ENCODE measurements at places on chromosomes 6 and 20.

- DNase-seq, result no peak
Measured at GRCh38 chr6:3457710-3458602, 1.1 kb upstream of the SLC22A23 start.

GRCh38 chr6:149079456-149079855 is 238.1 kb upstream of the TAB2 start:
- no peak for DNase-seq

DNA sequence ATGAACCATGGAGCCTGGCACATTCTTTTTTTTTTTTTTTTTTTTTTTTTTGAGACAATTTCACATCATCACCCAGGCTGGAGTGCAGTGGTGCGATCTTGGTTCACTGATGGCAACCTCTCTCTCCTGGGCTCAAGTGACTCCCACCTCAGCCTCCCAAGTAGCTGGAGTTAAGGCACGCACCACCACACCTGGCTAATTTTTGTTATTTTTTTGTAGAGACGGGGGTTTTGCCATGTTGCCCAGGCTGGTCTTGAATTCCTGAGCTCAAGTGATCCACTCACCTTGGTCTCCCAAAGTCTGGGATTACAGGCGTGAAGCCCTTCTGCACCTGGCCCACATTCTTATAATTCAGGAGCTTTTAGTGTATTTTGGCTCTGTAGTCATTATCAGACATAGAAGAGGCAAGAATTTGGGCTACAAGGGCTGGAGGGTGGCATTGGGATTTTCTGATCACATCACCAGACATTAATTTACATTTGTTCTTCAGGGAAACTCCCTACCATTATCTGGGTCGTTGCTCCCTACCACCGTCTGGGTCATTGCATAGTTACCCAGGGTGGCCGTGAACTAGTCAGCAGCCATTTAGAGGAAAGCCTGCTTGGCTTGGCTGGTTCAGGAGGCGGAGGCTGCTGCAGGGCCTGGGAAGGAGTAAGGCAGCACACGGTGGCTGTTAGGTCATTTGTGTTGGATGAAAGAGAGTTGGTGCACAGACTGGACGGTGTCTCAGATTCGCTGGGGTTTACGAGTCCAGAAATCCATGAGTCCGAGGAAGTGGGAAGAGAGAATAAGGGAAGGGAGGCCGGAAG is 17.6 kb downstream of the ARID1B start:
- DNase-seq, result no peak

- peak; percentile 52 for DNase-seq
Measured at GRCh38 chr6:21489826-21490225, 103.7 kb upstream of the SOX4 start.

- DNase-seq, result no peak
Measured at GRCh38 chr20:55782912-55783253, 222.4 kb downstream of the CBLN4 start.

DNA sequence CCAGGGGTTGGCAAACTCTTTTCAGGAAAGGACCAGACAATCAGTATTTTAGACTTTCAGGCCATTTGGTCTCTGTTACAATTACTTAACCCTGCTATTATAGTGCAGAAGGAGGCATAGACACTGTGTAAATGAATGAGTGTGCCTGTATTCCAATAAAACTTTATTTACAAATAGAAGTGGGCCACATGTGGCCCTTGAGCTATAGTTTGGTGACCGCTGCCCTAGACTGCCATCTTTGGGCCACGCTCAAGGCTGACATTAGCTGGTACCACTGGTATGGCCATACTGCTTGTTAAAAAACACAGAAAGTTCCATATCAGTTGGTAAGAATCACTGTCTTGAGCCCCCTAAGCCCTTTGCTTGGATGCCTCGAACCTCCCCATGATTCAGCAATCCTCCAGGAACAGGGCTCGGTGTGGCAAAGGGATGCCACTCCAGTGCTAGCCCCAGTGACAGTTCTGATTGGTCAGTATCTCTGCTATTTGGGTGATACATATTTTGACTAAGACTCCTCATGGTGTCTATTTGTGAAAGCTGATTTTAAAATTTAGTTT is 23.3 kb upstream of the SNRNP48 start:
- no peak for DNase-seq

GRCh38 chr20:47262365-47263013 is 94.0 kb downstream of the ZMYND8 start:
- no peak for DNase-seq

- no peak for DNase-seq
Measured at GRCh38 chr20:55135923-55136322, 660.5 kb downstream of the DOK5 start.

DNA sequence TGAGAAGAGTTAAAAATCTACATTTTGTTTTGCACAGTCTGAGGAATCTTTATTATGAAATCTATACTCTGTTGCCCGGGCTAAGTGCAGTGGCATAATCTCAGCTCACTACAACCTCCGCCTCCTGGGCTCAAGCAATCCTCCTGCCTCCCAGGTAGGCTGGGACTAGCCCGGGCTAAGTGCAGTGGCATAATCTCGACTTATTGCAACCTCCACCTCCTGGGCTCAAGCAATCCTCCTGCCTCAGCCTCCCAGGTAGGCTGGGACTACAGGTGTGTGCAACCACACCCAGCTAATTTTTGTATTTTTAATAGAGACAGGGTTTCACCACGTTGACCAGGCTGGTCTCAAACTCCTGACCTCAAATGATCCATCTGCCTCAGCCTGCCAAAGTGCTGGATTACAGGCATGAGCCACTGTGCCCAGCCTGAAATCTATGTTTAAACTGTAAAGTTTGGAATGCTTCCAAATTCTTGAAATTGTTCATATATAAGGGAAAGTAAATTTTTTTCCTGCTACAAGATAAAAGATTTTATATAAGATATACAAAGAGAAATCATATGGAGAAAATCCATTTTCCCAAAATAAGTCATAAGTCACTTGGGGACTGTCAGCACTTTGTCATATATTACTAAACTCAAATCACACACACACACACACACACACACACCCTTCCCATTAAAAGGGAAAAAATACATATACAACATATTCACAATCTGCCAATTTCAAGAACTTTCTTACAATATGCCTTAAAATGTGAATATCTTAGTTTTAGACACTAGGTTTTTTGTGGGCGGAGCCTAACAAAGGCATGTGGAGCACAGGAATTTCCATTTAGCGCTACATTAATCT is 19.4 kb downstream of the PTPRK start:
- DNase-seq, result no peak

GRCh38 chr20:4300921-4301320 is 285.6 kb upstream of the RNF24 start:
- DNase-seq, result no peak

Measured in amniotic epithelial cell (primary cell).